CD4-positive, alpha-beta memory T cell (primary cell): ENCODE measurements at places on chromosomes 5 and 9. TPM values are rescaled to one million over a fixed set of nuclear protein-coding genes. Genes with fewer than 3 reads are reported as not detected.

Gene CDKN2A
- 7.0 TPM for total RNA-seq

Gene PCDHA1
- not detected for total RNA-seq

Gene CTXN3
- not detected for total RNA-seq

DNA sequence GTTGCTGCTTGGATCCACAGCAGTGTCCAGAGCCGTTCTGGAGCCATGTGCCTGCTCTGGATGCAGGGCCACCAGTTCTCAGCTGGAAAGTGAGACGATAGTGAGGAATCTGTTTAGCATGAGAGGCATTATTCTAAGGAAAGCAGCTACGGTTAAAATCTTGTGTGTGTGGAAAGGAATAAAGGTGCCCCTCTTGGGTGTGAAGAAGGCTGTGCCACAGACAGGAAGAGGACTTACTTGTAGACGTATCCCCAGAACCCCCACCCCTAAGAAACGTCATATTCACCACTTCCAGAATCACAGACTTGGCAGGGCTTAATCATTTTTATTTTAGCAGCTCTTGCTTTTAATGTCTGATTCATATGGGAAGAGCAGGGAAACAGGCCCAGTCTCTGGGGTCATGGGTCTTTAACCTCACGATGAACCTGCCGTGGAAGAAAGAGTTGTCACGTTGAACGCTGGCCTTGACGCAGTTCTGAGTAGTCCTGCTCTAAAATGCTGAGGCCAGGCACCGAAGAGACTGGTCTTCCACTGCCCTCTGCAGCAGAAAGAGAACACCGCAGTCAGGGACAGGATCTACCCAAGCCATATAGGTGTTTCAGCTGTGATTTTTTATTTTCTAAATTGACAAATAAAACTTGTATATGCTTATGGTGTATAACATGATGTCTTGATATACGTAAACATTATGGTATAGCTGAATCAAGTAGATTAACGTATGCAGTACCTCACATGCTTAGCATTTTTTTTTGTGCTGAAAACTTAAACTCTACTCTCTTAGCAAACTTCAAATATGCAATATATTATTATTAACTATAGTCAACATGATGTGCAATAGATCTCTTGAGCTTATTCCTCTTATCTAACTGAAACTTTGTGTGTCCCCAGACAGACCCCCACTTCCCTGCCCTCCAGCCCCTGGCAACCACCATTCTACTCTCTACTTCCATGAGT, 38.8 kb downstream of the CARTPT start:
- DNase-seq = peak; percentile 33
- no peaks in the 10 kb centered on the region for H3K36me3 ChIP-seq
- no peaks in the 10 kb centered on the region for H3K4me1 ChIP-seq

GRCh38 chr9:92385001-92385400, 19.4 kb downstream of the OGN start:
- DNase-seq = no peak
- no peaks in the 10 kb centered on the region for H3K27me3 ChIP-seq

GRCh38 chr5:78472469-78473106, 112.2 kb downstream of the SCAMP1 start:
- H3K4me3 ChIP-seq = no peak overlapping the region
- H3K27ac ChIP-seq = no peak overlapping the region
- no peaks in the 10 kb centered on the region for H3K36me3 ChIP-seq
- DNase-seq = no peak
- H3K27me3 ChIP-seq = no peaks in the 10 kb centered on the region
